Stimulated activated CD4-positive, alpha-beta T cell treated with anti-CD3 and anti-CD28 coated beads, Interleukin-1b, Interleukin-23, amount 100 ng/mL, for 24 hours (primary cell): ENCODE measurements at places on chromosomes 13 and 19.

GRCh38 chr19:44800461-44800860 is 8.4 kb upstream of the BCAM start:
- peak; percentile 82 for DNase-seq

GRCh38 chr13:49602005-49602404 is 16.6 kb upstream of the RCBTB1 start:
- no peak for DNase-seq

- DNase-seq: no peak
Measured at GRCh38 chr19:47419030-47419783, at the start of gene MEIS3. TSS of gene MEIS3 (minus strand) at chr19:47419527. CDS start at chr19:47419081, 446 bp downstream.

- DNase-seq: no peak
Measured at GRCh38 chr13:110559429-110559943, 2.0 kb downstream of the RAB20 start.

DNA sequence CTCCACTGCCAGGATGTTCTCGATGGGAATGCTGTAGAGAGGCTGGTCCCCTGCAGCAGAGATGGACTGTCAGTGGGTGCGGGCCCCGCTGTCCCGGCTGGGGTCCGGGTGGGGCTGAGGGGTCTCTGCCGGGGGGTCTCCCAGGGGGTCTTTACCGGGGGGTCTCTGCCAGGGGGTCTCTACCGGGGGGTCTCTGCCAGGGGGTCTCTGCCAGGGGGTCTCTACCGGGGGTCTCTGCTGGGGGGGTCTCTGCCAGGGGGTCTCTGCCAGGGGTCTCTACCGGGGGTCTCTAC is 25.7 kb upstream of the C13orf46 start:
- no peak for DNase-seq

- DNase-seq: no peak
Measured at GRCh38 chr13:86020351-86021002, 221.3 kb upstream of the SLITRK6 start.

- no peak for DNase-seq
Measured at GRCh38 chr19:43570174-43570791, 5.0 kb downstream of the XRCC1 start.

DNA sequence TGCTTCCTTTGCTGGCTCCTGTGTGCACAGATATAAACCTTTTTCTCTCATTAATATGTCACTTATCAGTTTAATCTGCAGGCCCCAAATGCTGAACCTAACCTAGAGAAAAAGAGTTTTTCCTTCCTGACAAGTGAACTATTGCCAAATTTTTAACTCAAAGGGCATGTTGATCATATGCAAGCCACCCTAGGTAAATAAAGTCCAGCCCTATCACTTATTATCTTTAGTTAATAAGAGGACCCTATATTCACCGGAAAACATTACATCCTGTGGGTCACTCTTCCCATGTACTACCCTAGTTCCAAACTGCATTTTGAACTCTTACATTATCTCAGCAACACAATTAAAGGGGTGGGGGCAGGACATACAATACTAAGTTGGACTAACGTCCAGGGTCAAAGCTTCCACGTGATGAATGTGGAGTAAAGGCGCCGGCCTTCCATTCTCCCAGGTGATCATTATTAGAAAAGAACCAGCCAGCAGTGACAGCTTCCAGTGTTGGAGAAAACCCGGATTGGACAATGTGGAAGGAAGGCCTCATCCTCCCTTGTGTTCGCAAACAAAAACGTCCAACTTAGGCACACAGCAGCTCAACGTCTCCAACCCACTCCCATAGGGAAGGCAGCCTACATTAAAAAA is 86.6 kb downstream of the STK24 start:
- no peak for DNase-seq

GRCh38 chr19:7852851-7853769 is 21.1 kb downstream of the PRR36 start:
- DNase-seq: peak; percentile 62

DNA sequence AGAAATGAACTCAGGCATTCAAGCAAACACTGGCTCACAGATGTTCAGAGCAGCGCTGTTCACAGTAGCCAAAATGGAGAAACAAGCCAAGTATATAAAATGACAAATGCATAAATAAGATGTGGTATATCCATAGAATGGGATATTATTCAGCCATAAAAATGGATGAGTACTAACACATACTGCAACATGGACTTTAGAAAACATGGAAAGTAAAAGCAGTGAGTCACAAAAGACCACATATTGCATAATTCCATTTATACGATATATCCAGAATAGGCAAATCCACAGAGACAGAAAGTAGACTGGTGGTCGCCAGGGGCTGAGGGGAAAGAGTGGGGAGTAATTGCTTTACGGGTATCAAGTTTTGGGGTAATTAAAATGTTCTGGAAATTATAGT is 6.6 kb downstream of the ZNF837 start:
- DNase-seq: no peak

DNA sequence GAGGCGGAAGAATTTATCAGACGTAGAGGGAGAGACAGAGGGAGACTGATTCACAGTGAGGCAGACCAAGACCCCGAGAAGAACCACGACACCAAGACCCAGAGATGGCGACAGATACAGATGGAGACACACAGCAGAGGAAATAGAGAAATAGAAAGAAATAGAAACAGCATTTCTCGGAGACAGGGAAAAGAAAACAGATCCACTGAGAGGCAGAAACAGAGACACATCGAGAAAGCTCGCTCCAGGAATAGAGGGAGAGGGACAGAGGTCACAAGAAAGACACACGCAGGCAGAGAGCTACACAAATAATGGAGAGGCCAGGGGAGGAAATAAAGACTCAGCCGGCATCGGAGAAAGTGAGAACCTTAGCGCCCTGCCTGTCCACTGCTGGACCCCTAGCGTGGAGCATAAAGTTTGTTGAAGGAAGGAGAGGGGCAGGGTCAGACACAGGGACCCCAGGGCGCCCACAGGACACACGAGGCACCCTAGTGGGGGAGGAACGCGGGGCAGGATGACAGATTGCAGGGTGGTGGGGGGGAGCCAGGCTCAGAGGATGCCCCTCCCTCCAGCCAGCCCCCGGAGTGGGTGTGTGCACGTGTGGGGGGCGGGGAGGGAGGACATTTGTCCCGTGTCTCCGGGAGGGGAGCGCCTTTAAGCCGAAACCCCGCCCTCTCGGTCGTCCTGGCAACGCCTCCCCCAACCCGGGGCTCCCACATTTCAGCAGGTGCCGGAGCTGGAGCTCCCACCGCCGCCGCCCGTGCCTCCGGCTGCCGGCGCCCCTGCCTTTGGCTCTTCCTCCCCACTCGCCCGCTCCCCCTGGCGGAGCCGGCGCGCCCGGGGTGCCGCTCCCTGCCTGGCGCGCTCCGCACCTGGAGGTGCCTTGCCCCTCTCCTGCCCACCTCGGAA is at the start of gene PRKCG:
TSS of gene PRKCG (plus strand) at position 716 of the 909 bp plus-strand sequence. CDS start 298 bp downstream, outside the sequence.
- DNase-seq: no peak

DNA sequence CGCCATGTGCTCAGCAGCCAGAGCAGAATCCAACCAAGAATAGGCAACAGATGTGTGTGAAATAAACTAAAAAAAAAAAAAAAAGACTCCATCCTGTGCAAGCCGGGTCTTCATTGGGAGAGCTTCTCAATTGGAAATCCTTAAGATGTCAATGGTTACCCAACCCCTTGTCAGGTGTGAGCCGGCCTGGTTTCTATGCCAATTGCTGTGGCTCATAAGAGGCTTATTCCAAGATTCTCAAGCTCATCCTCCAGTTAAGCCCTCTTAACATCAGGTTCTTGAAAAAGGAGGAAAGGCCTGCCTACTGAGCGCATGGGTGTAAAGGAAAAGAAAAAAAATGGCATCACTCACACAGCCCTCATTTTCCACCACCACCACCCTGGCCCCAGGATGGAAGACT is 1084.6 kb downstream of the UQCRFS1 start:
- DNase-seq: no peak

DNA sequence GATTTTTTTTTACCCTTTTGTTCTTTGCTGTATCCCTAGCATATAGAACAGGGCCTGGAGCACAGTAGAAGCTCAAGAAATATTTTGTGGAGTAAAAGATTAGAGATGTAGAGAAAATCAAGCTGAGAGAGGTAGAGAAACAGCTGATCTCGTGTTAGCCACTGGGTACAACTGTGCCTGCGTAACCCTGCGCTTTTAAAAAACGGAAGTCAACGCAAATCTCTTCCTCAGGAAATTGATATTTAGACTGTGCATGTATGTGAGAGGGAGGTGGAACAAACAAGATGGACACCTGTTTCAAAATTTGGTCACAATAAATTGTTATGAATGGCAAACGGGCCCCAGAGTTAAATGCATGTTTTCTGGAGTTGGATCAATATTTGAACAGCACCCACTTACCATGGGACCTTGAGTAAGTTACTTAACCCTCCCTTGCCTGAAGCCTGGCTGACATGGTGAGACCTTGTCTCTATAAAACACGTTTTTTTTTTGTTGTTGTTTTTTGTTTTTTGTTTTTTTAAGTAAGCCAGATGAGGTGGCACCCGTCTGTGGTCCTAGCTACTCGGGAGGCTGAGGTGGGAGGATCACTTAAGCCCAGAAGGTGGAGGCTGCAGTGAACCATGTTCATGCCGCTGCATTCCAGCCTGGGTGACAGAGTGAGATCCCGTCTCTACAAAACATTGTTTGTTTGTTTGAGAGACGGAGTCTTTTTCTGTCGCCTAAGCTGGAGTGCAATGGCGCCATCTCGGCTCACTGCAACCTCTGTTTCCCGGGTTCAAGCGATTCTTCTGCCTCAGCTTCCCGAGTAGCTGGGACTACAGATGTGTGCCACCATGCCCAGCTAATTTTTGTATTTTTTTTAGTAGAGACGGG is 3.3 kb upstream of the EPOR start:
- DNase-seq: no peak

GRCh38 chr19:40332669-40333068 is 15.5 kb downstream of the C19orf47 start:
- DNase-seq: no peak

- DNase-seq: no peak
Measured at GRCh38 chr13:24313439-24313838, 4.1 kb downstream of the C1QTNF9 start.

DNA sequence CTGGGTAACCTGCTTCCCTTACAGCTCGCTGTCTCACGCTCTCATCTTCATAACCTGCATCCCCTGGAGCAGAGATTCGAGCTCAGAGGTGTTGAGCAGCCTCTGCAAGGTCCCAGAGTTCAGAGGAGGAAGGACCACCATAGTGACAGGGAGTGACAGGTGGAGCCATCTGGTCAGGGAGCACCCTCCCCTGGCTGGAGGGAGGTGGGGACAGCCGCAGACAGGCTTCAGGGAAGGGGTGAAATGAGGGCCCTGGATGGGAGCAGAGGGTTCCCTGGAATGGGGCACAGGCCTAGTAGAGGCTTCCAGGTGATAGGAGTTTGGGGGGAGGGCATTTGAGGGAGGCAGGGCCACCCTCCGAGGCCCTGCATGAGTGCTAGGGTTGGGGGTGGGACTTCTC is 82.1 kb downstream of the ZNF429 start:
- DNase-seq: no peak

GRCh38 chr19:54937926-54938325 is 9.4 kb downstream of the NLRP7 start:
- DNase-seq: no peak

GRCh38 chr13:67238277-67238859 is 8.2 kb upstream of the PCDH9 start:
- DNase-seq: no peak

DNA sequence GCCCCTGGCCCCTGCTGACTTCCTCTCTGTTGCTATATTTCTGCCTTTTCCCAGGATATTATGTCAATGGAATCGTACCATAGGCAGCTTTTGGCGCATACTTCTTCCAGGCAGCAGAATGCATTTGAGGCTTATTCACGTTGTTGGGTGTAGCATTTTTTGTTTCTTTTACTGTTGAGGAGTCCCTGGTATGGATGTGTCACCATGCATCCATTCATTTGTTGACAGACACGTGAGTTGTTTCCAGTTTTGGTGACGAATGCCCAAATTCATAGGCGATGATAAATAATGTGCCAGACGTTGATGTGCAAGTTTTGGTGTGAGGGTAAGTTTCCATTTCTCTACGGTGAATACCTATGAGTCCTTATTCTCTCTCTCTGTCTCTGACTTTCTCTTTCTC is 5.0 kb downstream of the NFILZ start:
- no peak for DNase-seq

DNA sequence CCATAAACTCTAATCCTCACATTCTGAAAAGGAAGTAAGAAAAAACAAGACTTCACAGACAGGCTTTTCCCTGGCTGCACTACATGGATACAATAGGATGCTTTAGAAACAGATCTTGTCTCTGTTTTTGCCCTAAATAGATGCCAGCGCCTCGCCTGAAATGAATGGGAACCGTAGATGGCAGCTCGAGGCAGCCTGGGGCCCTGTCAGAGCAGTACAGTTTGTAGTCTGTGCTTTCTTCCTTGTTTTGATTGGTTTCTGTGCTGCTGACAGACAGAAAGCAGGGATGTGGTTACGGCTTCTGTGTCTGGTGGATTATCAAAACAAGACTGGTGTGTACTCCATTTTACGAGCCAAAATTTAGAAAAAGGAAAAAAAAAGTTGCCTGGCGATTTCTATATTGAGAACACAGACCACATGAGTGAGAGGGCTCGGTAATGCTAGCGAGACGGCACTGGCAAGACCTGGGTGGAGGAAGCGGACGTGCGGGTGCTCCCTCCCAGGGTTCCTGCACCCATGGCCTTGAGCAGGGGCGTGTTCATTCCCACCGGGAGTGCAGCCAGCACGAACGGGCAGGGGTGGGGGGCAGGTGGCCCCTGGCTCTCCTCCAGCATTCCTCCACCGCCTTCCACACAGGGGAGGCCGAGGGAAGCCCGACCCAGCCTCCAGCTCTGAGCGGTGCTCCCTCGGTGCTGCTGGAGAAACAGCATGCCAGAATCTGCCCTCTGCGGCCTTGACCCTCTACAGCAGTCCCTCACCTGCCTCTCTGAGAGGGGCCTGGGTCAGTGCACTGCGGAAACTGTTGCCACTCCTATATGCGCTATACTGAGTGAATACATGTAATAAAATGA is 37.6 kb upstream of the C1QTNF9 start:
- no peak for DNase-seq

GRCh38 chr19:50224986-50225747 is 21.7 kb downstream of the MYH14 start:
- no peak for DNase-seq

GRCh38 chr13:23639674-23640073 is 69.5 kb downstream of the TNFRSF19 start:
- no peak for DNase-seq

DNA sequence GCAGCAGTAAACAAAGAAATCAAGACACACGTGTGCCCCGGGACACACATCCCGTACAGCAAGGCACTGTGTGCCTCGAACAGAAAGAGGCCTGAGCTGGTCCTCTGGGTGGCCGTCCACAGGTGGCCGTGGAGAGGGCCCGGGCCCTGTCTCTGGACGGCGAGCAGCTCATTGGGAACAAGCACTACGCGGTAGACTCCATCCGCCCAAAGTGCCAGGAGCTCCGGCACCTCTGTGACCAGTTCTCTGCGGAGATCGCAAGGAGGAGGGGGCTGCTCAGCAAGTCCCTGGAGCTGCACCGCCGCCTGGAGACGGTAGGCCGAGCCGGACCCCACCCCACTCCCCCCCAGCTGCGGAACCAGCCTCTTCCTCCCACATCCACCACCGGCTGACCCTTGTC is 30.7 kb upstream of the F7 start:
- DNase-seq: no peak

DNA sequence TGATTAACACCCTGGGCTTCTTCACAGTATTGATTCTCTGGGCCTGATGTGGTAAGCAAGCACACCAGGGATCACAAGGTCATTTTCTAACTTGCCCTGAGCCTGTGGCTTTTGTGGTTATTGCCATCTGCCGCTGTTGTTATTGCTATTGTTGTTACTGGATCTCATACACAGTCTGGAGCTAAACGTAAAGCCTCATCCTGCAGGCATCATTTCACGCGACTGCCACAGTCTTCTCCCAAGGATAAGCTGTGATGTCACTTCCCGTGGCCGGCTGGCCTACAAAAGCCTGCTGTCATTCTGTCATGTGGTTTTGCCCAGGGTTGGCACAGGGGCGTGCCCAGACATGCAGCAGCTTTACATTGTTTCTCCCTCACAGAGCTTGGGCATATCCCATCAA is 154.0 kb upstream of the GPR12 start:
- DNase-seq: no peak
